ENCODE measurements at places on chromosomes 11 and 22.

DNA sequence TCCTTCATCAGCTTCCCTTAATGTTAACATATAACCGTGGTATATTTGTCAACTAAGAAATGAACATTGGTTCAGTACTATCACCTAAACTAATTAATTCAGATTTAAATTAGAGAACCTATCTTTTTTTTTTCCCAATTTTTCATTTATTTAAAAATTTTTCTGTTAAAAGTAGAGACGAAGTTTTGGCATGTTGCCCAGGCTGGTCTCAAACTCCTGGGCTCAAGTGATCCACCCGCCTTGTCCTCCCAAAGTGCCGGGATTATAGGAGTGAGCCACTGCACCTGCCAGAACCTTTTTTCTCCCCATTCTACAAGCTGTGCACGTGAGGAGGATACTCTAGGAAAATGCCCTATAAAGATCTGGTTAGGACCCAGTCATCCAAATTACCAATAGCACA is 3.6 kb downstream of the EI24 start:
- no peak for DNase-seq

- DNase-seq, result no peak
Measured at GRCh38 chr11:9660886-9661285, 3.0 kb upstream of the SWAP70 start.

- no peak for DNase-seq
Measured at GRCh38 chr11:126152152-126152551, 59.3 kb downstream of the RPUSD4 start.

DNA sequence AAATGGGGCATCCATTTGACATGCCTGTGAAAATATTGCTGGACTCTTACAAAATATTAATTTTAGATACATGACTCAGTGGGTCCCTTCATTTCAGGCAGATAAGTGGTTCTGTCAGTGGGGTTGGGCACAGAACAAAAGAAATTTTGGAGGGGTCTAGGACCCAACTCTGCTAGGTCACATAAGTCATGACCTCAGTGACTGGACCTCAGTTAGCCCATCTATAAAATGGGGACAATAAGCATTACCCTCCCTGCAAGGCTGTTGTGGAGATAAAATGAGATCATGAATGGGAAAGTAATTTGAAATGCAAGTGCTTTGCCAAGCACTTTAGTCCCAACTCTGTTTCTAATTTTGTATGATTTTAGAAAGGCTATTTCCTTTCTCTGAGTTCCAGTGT is 23.8 kb downstream of the ADORA2A start:
- DNase-seq, result no peak

DNA sequence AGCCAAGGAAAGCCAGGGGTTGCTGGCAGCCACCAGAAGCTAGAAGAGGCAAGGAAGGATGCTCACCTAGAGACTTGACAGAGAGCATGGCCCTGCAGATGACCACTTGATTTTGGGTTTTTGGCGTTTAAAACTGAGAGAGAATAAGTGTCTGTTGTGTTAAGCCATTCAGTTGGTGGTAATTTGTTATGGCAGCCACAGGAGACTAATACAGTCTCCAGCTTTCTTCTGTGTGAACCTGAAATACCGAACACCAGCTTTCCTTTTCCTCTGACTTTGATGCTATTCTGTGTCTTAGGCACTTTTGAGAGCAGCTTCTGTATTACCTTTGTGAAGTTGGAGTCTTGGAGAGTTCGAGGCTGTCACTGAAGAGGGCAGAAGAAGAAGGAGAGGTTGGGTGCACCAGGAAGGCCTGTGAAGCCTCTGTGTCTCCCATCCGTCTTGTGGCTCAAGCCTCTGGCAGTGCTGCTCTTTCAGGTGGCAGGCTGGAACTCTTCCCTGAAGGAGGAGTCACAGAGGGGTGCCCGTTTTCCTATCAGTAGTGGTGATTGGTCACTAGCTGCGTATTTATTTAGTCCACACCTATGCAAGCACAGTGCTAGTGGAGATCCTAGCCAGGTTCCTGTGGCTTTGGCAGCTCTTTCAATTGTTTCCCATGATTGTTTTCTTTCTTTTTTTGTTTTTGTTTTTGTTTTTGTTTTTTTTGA is 2.5 kb downstream of the TBC1D22A start:
- DNase-seq, result no peak

- no peak for DNase-seq
Measured at GRCh38 chr22:44047891-44048301, 23.8 kb downstream of the PARVB start.

GRCh38 chr11:126375726-126376125 is 20.2 kb downstream of the ST3GAL4 start:
- no peak for DNase-seq
